IgD-negative memory B cell (primary cell): ENCODE measurements at places on chromosomes 16 and 17. TPM values are rescaled to one million over a fixed set of nuclear protein-coding genes. Genes with fewer than 3 reads are reported as not detected.

Gene SOST
- polyA plus RNA-seq = not detected

Gene NPIPA8
- not detected for polyA plus RNA-seq

Gene TRIM25
- polyA plus RNA-seq = 14.0 TPM

Gene MAF
- not detected for polyA plus RNA-seq

Gene OSBPL7
- 8.7 TPM for polyA plus RNA-seq

Gene PPP1R1B
- polyA plus RNA-seq = not detected

Gene SLC13A2
- not detected for polyA plus RNA-seq

Gene WNK4
- not detected for polyA plus RNA-seq

Gene MYH11
- 3.9 TPM for polyA plus RNA-seq

Gene PRR11
- polyA plus RNA-seq = 3.0 TPM

Gene KRTAP9-8
- not detected for polyA plus RNA-seq

Gene NHLRC4
- 4.5 TPM for polyA plus RNA-seq

Gene PRAC2
- polyA plus RNA-seq = not detected

Gene CCL11
- not detected for polyA plus RNA-seq

Gene KCNJ12
- polyA plus RNA-seq = not detected

Gene INPP5K
- polyA plus RNA-seq = 51.7 TPM

Gene FCSK
- polyA plus RNA-seq = 4.6 TPM

Gene PRDM7
- not detected for polyA plus RNA-seq

Gene WNT3
- 0.14 TPM for polyA plus RNA-seq

Gene STAT3
- 106 TPM for polyA plus RNA-seq

Gene EME1
- not detected for polyA plus RNA-seq

Gene TMEM88
- polyA plus RNA-seq = not detected

Gene DOC2B
- not detected for polyA plus RNA-seq

Gene DNAI2
- polyA plus RNA-seq = not detected

Gene PHAF1
- polyA plus RNA-seq = 14.5 TPM

Gene TP53TG3D
- not detected for polyA plus RNA-seq

Gene CSHL1
- not detected for polyA plus RNA-seq

Gene SLC6A2
- not detected for polyA plus RNA-seq

Gene EPX
- polyA plus RNA-seq = not detected

Gene ADPRM
- 33.2 TPM for polyA plus RNA-seq

Gene ESRP2
- polyA plus RNA-seq = 0.48 TPM

Gene MYL11
- 1.7 TPM for polyA plus RNA-seq

Gene CD19
- polyA plus RNA-seq = 185 TPM

Gene CHD9NB
- not detected for polyA plus RNA-seq

Gene SCNN1B
- 0.24 TPM for polyA plus RNA-seq

Gene DRC3
- 0.90 TPM for polyA plus RNA-seq

Gene HS3ST3B1
- 0.70 TPM for polyA plus RNA-seq

Gene MSLN
- not detected for polyA plus RNA-seq

Gene MYH13
- not detected for polyA plus RNA-seq

Gene EVPLL
- not detected for polyA plus RNA-seq

Gene LDHD
- polyA plus RNA-seq = not detected

Gene AURKB
- 0.34 TPM for polyA plus RNA-seq

Gene FDXR
- 5.9 TPM for polyA plus RNA-seq

Gene UQCRC2
- 144 TPM for polyA plus RNA-seq

Gene IGF2BP1
- not detected for polyA plus RNA-seq

Gene MED9
- 18.1 TPM for polyA plus RNA-seq

Gene C1QTNF8
- not detected for polyA plus RNA-seq

Gene MMP15
- not detected for polyA plus RNA-seq

Gene C16orf92
- polyA plus RNA-seq = not detected

Gene CHRNE
- 0.89 TPM for polyA plus RNA-seq

Gene CES5A
- not detected for polyA plus RNA-seq

Gene SARM1
- polyA plus RNA-seq = 5.6 TPM

Gene SYNGR3
- polyA plus RNA-seq = 4.9 TPM
